ENCODE measurements at places on chromosomes 5 and 9. TPM values are rescaled to one million over a fixed set of nuclear protein-coding genes. Genes with fewer than 3 reads are reported as not detected.

GRCh38 chr9:133166392-133166791 lies 2.7 kb upstream of the GBGT1 start:
- DNase-seq, result no peak

GRCh38 chr5:123364441-123365155 lies 58.6 kb downstream of the CEP120 start:
- DNase-seq, result no peak

The GRIA1 gene
- not detected for total RNA-seq

GRCh38 chr9:83699615-83700014 lies 8.1 kb downstream of the UBQLN1 start:
- DNase-seq, result no peak

The TMEM171 gene
- total RNA-seq, result not detected

- DNase-seq, result peak; percentile 56
These were observed 544 bp upstream of the ERCC6L2 start for GRCh38 chr9:95874989-95875304.
